Bone marrow (tissue), 2 donors: ENCODE measurements at places on chromosomes 3 and 15.

DNA sequence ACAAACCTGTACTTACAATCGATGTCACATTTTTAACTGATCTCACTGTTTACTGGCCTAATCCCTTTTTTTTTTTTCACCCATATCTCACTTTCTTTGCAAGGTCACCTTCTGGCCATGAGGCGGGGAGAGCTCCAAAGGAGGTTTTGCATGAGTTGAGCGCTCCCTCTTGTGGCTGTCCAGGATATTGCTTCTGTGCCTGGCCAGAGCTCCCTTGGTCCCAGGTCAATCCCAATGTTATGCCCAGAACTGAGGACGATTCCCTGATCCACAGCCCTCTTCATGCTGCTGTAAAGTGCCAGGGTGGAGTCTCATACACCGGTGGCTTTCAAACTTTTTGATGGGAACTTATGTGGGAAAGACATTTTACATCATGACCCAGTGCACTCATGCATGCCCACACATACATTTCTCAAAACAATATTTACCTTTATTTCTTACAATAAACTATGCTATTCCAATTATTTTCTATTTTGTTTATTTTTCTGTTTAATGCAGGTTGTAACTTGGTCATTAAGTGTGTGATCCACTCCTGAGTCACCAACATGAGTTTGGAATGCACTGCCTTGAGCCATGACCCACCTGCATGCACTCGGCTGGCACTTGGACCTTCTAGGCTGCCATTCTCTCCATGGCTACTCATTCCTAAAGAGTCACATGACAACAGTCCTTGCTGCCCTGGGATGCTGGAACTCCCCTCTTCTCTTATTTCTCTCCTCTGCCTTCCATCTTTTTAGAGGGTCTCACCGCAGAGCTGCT is 9.6 kb upstream of the SST start:
- peak; percentile 8 for DNase-seq

GRCh38 chr3:135739779-135740178 is 225.7 kb upstream of the PPP2R3A start:
- DNase-seq: no peak

GRCh38 chr3:52428151-52429005 is 16.5 kb downstream of the SEMA3G start:
- DNase-seq: no peak

GRCh38 chr3:133899311-133899710 is 3.6 kb upstream of the RAB6B start:
- no peak for DNase-seq

DNA sequence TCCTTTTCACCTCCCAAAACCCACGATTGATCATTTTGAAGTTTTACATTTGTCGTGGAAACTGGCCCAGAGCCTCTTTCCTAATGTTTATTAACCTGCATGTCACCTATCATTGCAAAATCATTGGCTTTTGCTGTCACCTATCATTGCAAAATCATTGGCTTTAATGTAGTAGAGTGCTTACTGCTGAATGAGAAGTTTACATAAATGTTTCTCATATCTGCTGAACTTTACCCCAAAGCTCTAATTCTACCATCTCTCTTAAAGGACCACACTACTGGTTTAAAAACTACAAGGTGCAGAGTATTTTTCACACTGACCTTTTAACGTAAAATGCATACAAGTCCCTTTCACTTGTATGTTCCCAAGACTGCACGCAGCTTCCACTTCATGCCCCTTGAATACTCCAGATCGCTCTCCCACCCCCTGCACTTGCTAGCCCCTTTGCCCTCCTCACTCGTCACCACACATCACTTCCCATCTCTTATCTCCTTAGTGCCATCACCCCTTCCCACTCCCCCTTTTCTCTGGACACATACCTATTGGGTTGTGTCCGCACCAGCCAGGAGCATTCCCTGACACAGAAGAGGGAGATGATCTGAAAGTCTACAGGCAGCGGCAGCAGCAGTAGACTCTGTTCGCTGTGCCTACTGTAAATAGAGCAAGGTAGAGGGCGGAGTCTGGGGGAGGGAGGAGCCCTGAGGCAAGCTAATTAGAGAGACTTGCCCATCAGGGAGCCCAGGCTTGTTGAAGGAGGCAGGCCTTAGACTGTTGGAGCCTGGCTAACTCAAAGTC is 30.2 kb upstream of the ATOSA start:
- no peak for DNase-seq

- no peak for DNase-seq
Observed at GRCh38 chr15:80739919-80740318, 39.3 kb upstream of the CEMIP start.

GRCh38 chr3:65493938-65494337 is 544.8 kb downstream of the MAGI1 start:
- no peak for DNase-seq

DNA sequence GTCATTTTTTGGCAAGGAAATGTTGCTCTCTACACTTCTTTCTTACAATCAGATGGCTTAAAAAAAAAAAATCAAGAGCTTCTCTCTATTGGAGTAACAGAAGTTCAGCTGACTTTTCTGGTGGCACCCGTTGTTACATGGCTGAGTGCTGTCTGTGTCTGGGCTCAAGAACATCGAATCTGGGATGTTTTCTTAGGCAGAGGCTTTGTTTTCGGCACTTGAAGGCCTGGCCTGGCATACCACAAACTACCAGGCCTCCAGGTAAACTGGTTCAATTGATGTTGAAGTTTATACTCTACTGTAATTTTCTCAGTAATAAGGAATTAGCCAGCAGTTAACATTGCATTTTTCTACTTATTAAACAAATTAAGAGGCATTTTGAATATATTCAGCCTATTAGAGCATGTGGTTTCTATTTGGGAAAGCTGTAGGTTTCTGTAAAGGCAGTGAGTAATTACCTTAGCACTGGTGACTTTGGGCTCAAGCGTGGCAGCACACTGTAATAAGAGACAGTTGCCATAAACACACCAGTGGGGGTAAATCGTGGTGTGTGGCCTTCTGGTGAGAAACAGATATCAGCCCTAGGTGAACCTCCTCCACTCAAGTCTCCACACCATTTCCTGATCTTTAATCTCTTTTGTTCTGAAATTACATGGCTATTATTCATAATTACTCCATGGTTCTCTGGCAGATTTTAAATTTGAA is 544.7 kb downstream of the MECOM start:
- no peak for DNase-seq

- no peak for DNase-seq
Observed at GRCh38 chr3:120536642-120537041, 59.5 kb upstream of the NDUFB4 start.

GRCh38 chr15:88655800-88656488 is 17.1 kb downstream of the ISG20 start:
- no peak for DNase-seq

- DNase-seq: no peak
Observed at GRCh38 chr3:125148836-125149235, 63.7 kb downstream of the SLC12A8 start.
